Stimulated activated CD4-positive, alpha-beta T cell treated with anti-CD3 and anti-CD28 coated beads, TNF-alpha, amount 100 ng/mL, for 4 hours (primary cell): ENCODE measurements at places on chromosomes 1 and 21.

- DNase-seq, result no peak
These were observed 17.4 kb downstream of the MRPL39 start for GRCh38 chr21:25589887-25590286.

GRCh38 chr1:207034208-207034607, 1.7 kb upstream of the C1orf116 start:
- no peak for DNase-seq

DNA sequence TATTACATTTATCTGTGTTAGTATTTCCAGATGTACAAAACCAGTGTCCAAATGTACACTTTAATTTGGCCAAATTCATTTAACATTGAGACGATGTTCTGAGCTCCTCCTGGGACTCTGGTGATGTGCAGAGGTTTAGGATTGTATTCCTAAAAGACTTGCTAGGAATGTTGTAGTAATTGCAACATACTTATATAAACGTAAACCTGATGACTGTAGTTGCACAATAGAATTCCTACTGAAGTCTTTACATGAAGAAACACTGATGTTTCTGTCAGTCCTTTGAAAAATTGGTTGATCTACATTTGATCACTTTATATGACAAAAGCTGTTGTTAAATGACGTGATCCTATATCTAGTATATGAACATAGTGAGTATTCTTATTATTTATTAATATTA, 5.1 kb upstream of the OR14C36 start:
- no peak for DNase-seq

DNA sequence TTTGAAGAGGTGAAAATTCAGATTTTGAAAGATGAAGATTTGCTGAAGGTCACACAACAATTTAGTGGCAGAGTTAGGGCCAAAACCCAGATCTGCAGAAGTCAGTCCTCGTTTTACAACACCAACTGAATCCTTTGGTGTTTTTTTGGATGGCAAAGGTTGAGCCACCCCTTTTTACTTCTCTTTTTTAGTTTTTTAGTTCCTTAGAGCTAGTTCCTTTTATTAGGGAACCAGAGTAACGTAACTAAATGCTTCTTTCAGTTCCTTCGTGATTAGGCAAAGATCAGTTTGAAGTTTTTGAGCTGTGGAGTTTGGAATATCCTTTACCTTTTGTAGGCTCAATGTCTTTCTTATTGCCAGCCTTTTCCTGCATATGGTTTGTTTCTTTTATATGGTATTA, 67.9 kb upstream of the ARID1A start:
- DNase-seq, result no peak

GRCh38 chr1:224747578-224747977, 131.5 kb downstream of the CNIH3 start:
- DNase-seq, result no peak
